Activated CD4-positive, alpha-beta T cell treated with anti-CD3 and anti-CD28 coated beads, Interleukin-2, amount 50 U/mL, for 1 hour (primary cell): ENCODE measurements at places on chromosomes 12 and 14.

GRCh38 chr12:102478405-102479098 lies 1.8 kb downstream of the IGF1 start:
- DNase-seq = no peak

DNA sequence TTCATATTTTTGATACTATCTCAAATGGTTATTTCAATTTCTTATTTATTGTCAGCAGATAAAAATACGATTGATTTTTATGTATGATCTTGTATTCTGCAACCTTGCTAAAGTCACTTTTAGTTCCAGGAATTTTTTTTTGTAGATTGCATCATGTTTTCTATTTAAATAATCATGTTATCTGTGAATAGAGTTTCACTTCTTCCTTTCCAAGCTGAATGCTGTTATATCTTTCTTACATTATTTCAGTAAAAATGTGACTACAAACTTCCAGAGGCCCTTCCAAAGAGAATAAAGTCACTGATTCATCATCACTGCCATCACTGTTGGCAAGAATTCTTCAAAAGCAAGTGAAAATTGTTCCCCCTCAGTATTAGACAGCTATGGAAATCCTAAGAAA lies 104.7 kb upstream of the RAP1B start:
- DNase-seq = no peak

GRCh38 chr12:14575585-14575984 lies 7.9 kb upstream of the PLBD1 start:
- DNase-seq = no peak

DNA sequence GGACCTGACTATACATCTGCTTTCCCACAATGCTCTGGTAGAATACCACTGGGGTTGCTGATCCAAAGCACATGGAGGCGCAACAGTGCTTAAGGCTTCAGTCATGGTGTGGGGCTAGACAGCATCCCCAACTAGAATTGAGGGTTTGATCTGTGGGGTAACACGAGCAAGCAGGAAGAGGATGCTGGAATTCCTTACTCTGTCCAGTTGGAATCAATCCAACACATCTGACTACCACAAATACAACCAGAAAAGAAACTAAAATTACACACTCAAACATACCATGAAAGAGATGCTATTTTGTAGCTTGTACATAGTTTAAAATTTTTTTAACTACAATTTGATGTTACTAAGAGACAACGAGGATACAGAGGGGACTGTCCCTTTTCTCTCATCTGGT lies 40.4 kb upstream of the GTF2A1 start:
- DNase-seq = no peak

- no peak for DNase-seq
Observed at GRCh38 chr12:46343118-46343852, 29.3 kb downstream of the SLC38A2 start.

DNA sequence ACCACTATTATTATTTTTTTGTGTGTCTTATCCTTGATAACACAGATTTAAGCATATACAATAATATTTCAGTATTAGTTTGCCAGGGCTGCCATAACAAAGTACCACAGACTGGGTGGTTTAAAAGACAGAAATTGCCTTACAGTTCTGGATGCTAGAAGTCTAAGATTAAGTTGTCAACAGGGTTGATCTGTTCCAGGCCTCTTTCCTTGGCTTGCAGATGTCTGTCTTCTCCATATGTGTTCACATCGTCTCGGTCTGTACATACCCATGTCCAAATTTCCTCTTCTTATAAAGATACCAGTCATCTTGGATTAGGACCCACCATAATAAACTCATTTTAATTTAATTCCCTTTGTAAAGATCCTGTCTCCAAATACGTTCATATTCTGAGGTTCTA lies 204.8 kb downstream of the SOX5 start:
- no peak for DNase-seq

- DNase-seq = no peak
Observed at GRCh38 chr12:71460850-71461609, 21.4 kb downstream of the LGR5 start.

- DNase-seq = no peak
Observed at GRCh38 chr12:9651265-9651729, 18.2 kb upstream of the CLEC2D start.

DNA sequence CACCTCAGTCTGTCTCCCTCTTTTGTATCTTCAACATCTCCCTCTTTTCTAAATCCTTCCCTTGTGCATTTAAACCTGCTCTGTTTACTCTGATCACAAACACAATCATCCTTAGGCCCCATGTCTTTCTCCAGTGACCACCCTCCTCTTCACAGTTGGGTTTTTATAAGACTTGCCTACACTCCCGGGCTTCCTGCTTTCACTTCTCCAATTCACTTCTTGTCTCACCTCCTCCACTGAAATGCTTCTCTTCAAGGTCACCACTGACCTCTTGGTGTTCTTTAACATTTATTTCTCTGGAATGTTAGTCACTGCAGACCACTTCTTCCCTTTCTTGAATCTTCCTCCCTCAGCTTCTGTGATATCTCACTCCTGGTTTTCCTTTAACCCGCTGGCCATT lies 8.7 kb upstream of the SMCO2 start:
- no peak for DNase-seq

DNA sequence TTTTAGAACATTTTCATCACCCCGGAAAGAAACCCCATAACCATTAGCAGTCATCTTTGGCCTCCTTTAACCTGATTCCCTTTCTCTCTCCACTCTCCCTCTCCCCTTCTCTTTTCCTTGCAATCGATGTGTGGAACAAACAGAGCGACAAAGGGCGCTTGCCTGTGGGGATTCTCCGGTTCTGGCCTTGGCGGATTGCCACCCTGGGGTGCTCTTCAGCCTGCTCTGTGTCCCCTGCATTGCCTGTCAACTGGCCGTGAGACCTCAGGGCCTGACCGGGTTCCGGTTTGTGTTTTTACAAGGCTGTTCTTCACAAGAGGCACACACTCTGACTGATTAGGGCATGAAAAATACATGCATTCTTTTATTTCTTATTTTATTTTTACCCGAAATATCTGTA lies 27.8 kb downstream of the LRTM2 start:
- DNase-seq = no peak

DNA sequence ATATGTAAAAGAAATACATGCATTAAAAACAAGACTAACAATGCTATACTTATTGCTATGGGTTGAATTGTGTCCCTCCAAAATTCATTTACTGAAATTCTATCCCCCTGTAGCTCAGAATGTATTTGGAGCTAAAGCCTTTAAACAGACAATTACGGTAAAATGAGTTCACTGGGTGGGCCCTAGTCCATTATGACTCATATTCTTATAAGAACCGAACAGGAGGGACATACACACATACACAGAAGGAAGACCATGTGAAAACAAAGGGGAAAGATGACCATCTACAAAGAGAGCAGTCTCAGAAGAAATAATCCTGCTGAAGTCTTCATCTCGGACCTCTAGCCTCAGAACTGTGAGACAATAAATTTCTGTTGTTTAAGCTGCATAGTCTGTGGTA lies 77.1 kb upstream of the ANKS1B start:
- no peak for DNase-seq

- DNase-seq = no peak
Observed at GRCh38 chr12:89461190-89461589, 63.4 kb downstream of the GALNT4 start.

DNA sequence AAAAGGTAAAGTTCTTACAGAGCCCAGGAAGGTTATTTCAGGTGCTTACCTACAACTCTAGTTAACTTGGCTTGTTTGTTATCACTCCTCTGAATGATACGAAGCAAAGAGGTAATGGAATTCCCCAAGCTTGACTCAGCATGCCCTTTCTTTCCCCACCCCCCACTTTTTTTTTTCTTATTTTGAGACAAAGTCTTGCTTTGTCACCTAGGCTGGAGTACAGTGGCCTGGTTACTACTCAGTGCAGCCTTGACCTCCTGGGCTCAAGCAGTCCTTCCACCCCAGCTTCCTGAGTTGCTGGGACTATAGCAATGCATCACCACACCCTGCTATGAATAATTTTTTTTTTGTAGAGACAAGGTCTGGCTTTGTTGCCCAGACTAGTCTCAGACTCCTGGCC lies 17.1 kb upstream of the YBX3 start:
- DNase-seq = no peak

DNA sequence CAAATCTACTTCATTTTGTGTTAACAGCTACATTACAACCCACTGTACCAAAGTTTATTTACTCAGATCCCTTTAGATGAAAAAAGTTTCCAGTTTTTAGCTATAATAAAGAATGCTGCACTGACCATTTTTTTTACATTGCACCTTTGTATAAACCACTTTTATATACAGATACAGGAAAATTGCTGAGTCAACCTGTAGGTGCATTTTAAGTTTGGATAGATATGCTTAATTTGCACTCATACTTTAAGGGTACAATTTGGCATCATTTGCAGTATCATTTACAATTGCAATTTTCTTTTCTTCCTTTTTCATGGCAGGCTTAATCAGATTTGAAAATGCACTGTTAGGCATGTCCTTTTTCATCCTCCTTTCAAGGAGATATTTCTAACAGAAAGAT lies 257.8 kb upstream of the LMO3 start:
- no peak for DNase-seq

DNA sequence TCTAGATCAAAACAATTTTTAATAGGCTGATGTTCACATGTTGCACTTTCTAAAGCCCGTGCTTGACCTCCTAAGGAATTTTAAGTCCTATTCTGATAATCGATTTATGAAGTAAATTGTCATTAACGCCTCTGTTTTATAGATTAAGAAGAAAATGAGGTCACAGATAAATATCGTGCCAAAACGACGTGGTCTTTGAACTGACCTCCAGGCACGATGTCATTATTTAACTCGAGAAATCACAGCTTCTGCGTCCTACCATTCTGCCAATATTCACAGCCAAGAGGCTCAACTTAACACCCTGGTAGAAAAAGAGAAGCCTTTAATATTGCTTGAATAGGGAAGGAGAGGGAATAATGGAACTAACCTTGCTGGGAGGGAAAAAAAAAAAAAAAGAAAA lies 888 bp upstream of the EEA1 start:
- DNase-seq = no peak

DNA sequence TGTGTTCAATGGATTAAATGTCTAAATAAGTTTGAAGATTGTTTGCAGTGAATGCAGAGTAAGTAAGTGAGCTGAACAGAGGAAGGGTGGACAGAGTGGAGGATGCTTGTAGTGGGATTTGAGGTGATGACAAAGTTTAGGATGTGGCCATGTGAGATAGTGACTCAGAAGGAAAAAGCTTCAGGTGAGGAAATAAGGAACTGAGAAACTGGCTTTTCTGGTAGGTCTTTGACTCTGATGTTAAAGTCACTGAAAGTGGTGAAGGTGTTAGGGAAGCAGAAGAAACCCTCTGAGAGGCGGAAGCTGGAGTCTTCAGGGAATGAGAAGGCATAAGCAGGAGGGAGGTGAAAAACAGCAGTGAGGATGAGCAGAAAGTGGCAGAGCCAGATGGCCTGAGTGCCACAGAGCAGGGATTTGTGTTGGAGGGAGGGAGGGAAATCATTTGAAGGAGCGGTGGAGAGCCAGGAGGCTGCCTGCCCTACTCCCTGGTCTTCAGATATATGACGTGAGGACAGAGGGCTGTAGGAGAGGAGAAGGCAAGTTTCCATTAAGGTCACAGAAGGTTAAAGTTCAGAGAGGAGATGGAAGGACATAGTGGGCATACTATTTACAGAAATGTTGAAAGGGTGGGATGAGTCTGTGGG lies 24.8 kb downstream of the RGS6 start:
- no peak for DNase-seq

DNA sequence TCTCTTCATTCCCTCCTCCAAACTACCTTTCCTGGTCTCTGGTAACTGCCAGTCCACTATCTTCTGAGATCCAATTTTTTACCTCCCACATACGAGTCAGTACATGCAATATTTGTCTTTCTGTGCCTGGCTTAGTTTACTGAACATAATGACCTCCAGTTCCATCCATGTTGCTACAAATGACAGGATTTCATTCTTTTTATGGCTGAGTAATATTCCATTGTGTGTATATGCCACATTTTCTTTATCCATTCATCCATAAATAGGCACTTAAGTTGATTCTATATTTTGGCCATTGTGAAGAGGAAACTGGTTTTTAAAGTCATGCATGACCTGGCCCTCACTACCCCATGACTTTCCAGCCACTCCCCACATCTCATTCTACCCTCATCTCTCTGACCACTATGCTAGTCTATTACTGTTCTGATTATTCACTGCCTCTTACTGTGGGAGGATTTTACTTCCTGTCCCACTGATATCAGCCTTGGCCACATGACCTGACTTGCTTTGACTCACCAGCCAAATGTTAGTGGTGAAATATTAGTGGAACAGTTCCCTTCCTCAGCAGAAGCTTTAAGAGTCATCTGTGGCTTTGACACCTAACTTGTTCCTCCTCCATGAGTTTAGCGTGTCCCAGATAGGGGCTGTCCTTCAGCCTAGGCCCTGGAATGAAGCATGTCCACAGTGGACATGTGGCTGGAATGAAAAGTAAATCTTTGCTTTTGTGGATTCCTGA lies 52.2 kb downstream of the GOLGA5 start:
- no peak for DNase-seq

GRCh38 chr14:39568809-39569538 lies 136.7 kb upstream of the FBXO33 start:
- DNase-seq = no peak

DNA sequence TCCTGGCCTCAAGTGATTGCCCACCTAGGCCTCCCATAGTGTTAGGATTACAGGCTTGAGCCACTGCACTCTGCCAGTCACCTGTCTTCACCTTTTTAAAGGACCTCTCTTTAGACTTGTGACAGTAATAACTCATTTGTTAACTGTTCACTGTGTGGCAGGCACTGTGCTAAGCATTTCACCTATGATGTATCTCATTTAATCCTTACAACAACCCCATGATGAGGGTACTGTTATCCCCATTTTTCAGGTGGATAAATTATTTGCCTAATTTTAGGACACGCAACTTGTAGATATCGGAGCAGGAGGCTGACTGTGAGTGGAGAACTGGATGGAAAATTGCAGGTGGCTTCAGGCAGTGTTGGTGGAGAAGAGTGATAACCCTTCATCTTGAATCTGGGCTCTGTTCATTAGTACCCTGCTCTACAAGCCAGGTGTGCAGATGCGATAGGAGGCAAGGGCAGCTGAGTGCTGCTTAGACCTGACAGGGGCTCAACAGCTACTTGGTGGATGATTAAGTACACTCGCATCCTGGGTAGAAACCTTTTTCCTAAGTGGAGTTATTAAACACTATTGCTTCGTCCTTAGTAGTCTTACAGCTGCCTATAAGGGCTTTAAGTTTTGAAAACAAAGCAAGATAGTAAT lies 2.7 kb downstream of the TCTN1 start:
- DNase-seq = no peak

GRCh38 chr14:95330591-95331370 lies 11.1 kb upstream of the CLMN start:
- DNase-seq = no peak
